ENCODE measurements at places on chromosomes 1 and 21. TPM values are rescaled to one million over a fixed set of nuclear protein-coding genes. Genes with fewer than 3 reads are reported as not detected.
A peak's percentile ranks its signal among the peaks of the same experiment; 100 is the strongest.

GRCh38 chr1:71641903-71642302, 561.1 kb upstream of the ZRANB2 start:
- DNase-seq: no peak

DNA sequence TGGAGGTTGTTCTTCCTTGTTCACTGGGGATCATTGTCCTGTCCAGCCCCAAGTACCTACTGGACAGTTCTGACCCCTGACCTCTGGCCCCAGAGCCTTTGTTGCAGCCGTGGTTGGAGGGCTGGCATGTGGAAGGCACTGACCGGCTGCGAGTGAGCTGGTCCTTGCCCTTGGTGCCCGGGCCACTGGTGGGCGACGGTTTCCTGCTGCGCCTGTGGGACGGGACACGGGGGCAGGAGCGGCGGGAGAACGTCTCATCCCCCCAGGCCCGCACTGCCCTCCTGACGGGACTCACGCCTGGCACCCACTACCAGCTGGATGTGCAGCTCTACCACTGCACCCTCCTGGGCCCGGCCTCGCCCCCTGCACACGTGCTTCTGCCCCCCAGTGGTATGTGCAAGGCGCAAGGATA, 11.4 kb downstream of the TIE1 start:
- no peak for DNase-seq

GRCh38 chr1:165837838-165838364, 10.5 kb downstream of the UCK2 start:
- no peak for DNase-seq

DNA sequence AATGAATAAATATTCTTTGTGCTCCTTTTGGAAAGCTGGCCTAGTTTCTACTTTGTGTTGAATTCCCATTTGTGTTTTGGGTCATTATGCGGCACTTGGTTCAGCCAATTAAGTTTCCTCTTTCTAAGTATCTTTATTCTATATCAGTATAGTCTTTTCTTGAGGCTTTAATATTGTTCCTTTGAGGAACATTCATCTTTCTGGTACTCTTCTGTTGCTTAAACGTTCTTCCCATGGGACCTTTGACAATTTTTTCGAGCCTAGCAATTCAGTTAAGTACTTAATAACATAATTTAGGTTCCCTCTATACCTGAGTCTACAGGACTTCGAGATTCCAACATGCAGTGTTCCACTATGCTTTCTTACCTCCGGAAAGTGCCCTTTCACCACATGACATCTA, 24.9 kb downstream of the ZBTB40 start:
- DNase-seq: no peak

GRCh38 chr1:10438677-10439163, 8.5 kb downstream of the CENPS start:
- peak; percentile 57 for DNase-seq

- DNase-seq: no peak
Measured at GRCh38 chr1:167518331-167518700, at the start of gene CD247. CD247 (minus strand) TSS chr1:167518529; CDS start chr1:167518465, 64 bp downstream.

GRCh38 chr1:212586206-212587015, 22.1 kb upstream of the ATF3 start:
- no peak for DNase-seq

- no peak for DNase-seq
Measured at GRCh38 chr1:66671455-66671854, 80.8 kb upstream of the DYNLT5 start.

GRCh38 chr21:32475162-32475812, 62.8 kb downstream of the EVA1C start:
- no peak for DNase-seq

GRCh38 chr1:8633741-8634501, 183.5 kb downstream of the RERE start:
- DNase-seq: no peak

DNA sequence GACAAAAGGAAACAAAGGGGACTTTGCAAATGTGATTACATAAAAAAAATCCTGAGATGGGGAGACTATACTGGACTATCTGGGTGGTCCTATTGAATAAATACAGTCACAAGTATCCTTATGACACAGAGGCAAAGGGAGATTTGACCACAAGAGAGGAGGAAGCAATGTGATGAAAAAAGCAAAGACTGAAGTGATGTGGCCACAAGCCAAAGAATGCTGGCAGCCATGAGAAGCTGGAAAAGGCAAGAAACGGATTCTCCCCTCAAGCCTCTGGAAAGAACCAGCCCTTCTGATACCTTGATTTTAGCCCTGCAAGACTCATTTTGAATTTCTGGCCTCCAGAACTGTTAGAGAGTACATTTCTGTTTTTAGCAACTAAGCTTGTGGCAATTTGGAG, 36.4 kb downstream of the OLFML2B start:
- DNase-seq: peak; percentile 35

The MFAP2 gene
- 16.7 TPM for total RNA-seq

The SERTAD4 gene
- 4.8 TPM for total RNA-seq

The PLA2G5 gene
- not detected for total RNA-seq

The OR2W3 gene
- total RNA-seq: not detected

The GBP2 gene
- 78.2 TPM for total RNA-seq

The PROK1 gene
- total RNA-seq: not detected

The IGSF3 gene
- total RNA-seq: 5.8 TPM

The CYP4A11 gene
- total RNA-seq: not detected
